ENCODE measurements at places on chromosomes 3 and 15. TPM values are rescaled to one million over a fixed set of nuclear protein-coding genes. Genes with fewer than 3 reads are reported as not detected.

- DNase-seq = no peak
Measured at GRCh38 chr3:105480768-105481167, 114.1 kb downstream of the ALCAM start.

The MED12L gene
- total RNA-seq = 10.8 TPM

The GNAT1 gene
- 0.91 TPM for total RNA-seq

The IGSF11 gene
- 2.2 TPM for total RNA-seq

- DNase-seq = peak; percentile 87
Measured at GRCh38 chr3:50192689-50193141, 1.3 kb downstream of the GNAT1 start.

DNA sequence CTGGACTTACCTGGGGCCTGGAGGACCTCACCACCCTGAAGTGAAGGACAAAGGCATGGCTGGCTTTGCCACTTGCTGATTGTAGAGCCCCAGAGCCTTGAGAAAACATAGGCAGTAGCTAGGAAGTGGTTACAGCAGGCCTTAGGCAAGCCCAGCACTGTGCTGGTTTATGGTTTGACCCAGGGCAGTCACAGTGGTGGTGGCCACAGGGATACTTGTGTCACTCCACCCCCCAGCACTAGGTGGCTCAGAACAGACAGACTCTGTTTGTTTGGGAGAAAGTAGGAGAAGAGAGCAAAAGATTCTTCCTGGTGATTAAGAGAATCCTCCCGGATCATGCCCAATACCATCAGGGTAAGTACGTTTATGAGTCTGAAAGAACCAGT, 13.2 kb upstream of the COL8A1 start:
- no peak for DNase-seq

GRCh38 chr15:60152386-60152785, 148.3 kb downstream of the FOXB1 start:
- DNase-seq = no peak

The LMOD3 gene
- total RNA-seq = not detected

- DNase-seq = no peak
Measured at GRCh38 chr3:195558602-195559001, 15.5 kb upstream of the PPP1R2 start.

DNA sequence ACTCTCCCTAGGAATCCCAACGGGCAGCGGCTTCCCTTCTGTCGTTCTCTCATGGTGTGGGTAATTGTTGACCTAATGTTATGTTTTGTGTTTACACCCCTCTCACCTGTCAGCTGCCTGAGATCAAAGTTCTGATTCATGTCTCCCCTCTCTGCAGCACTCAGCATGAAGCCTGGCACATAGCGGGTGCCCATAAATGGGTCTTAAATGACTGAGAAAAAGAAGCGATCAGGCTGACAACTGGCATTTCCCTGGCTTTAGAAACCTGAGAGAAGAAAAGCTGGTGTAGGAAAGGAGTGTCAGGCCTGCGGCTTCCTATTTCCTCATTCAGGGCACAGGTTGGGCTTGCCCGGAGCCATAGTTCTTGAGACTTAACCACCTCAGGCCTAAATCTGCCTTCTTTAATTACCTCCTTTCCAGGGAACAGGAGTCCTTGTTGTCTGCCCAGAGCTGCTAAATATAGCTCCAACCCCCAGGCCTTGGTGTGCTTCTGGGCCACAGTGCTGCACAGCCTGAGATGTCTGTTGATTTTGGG, 31.8 kb downstream of the LPP start:
- DNase-seq = no peak

Data from progenitor cell of endocrine pancreas (in vitro differentiated cells).